ENCODE measurements at places on chromosomes 6 and 20.

DNA sequence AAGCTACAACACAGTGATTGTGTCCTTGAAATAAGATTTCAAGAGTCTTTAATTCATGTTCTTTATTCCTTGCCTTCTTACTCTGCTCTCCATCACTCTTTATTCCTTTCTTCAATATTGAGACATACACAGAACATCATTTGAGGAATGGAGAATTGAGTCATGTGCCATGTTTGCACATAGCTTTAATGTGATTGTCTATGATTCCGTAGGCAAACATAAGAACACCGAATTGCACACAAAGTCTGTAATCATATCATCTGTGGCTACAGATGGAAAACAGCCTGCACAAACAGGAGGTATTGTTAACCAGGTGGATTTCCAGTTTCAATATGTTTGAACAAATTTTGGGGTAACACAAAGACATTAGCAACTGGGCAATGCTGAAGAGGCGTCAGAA is 571.6 kb upstream of the GJE1 start:
- peak; percentile 83 for DNase-seq

GRCh38 chr6:147220345-147220744 is 16.1 kb downstream of the STXBP5 start:
- no peak for DNase-seq

- no peak for DNase-seq
Measured at GRCh38 chr20:16479666-16480065, 93.6 kb downstream of the KIF16B start.

GRCh38 chr6:166036316-166037095 is 131.1 kb downstream of the TBXT start:
- DNase-seq: no peak

- DNase-seq: peak; percentile 88
Measured at GRCh38 chr20:10185741-10186558, 32.7 kb upstream of the SNAP25 start.

GRCh38 chr6:129793447-129793846 is 67.7 kb downstream of the TMEM244 start:
- no peak for DNase-seq

GRCh38 chr6:21284166-21284565 is 309.4 kb upstream of the SOX4 start:
- no peak for DNase-seq

DNA sequence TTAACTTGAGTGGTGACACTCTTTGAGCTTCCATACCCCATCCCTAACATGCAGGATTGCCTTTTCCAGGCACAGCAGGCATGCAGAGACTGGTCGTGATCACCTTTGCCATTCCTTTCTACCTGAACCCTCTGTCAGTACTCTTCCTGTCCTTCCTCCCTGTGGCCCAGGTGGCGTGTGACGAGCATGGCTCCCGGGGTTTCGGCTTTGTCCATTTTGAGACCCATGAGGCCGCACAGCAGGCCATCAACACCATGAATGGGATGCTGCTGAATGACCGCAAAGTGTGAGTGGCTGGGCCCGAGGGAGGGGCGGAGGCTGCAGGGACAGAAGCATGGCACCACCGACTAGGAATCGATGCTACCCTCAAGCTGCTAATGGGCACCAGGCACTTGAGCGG is 6.7 kb downstream of the PABPC1L start:
- no peak for DNase-seq

- DNase-seq: peak; percentile 1
Measured at GRCh38 chr6:63023726-63024125, 187.5 kb upstream of the FKBP1C start.

DNA sequence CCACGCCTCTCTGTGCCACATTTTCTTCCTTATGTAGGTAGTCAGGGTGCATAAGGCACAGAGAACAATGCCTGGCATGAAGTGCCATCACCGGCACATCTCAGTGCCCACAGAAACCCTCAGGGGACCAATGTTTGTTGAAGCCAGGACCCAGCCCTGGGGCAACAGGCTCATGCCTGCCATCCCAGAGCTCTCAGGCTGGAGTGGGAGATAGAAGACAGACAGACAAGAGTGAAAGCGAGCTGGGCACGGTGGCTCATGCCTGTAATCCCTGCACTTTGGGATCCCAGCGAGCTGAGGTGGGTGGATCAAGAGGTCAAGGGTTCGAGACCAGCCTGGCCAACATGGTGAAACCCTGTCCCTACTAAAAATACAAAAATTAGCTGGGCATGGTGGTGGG is 13.5 kb downstream of the EFCAB8 start:
- no peak for DNase-seq

- no peak for DNase-seq
Measured at GRCh38 chr6:113432521-113433334, 424.4 kb upstream of the MARCKS start.

All from SHP77 (cell line).